ENCODE measurements at places on chromosomes 3 and 15. TPM values are rescaled to one million over a fixed set of nuclear protein-coding genes. Genes with fewer than 3 reads are reported as not detected.

- no peak for ATAC-seq
These were observed 76.1 kb upstream of the DCLK3 start for GRCh38 chr3:36840453-36840921.

- no peak for ATAC-seq
These were observed 124.1 kb downstream of the SERPINI1 start for GRCh38 chr3:167859610-167860009.

The DAZL gene
- not detected for total RNA-seq

DNA sequence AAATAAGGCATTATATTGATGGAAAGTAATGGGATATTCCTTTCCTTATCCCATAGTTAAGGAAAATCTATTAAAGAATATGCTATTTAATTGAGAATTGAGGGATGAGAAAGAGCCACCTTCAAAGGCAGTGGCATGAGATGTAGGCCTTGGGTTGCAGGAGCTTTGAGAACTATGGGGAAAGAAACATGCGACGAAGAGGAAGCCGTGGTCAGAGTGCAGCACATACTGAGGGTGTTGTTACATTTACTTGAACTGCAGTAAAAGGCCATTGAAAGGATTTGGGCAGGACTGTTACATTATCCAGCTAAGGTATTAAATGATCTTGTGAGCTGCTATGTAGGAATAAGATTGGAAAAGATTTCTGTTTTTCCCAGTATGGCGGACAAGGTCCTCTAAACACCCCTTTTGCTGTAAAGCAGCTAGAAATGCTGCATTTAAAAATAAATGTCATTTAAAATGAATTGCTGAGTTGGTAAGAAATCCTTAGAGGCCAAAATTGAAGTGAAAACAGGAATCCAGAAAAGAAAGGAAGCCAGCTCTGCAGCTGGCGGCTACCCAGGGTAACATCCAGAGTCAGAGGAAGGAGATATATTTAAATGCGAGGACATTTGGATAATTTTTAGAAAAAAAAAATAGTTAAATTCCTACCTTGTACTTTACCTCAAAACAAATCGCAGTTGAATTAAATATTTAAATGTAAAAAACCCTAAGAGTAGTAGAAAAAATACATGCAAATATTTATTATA lies 61.7 kb downstream of the IL1RAP start:
- no peak for ATAC-seq

Data from motor neuron (in vitro differentiated cells).